CD4-positive, alpha-beta memory T cell (primary cell): ENCODE measurements at places on chromosomes 11 and 22. TPM values are rescaled to one million over a fixed set of nuclear protein-coding genes. Genes with fewer than 3 reads are reported as not detected.

IL17RA gene
- 71.6 TPM for total RNA-seq

PLEKHB1 gene
- total RNA-seq, result 63.2 TPM

HEPHL1 gene
- total RNA-seq, result not detected

ZNF280A gene
- not detected for total RNA-seq

STARD10 gene
- total RNA-seq, result 23.0 TPM

DNA sequence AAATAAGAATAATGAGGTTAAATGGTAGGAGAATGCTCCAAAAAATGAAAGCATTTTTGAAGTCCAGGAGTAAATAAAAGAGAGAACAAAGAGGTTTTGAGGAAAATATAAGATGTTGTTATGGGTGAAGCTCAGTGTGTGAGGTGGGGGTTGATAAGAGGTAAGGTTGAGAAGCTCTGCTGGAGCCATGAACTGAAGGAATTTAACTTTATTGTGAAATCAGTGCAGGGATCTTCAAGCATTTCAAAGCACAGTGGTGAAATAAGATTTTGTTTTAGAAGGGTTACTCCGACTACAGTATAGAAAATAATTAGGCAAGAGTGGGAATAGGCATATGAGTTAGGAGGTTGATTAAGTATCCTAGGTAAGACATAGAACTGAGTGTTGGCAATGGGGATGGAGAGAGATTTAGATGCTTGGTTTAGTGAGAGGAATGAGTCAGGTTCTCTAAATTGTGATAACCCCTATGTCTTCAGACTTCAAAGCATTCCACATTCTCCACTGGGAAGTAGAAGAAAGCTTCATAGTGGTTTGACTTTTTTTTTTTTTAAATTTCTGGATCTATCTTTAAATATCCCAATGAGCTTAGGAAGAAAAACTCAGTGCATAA, 403.2 kb downstream of the AASDHPPT start:
- no peaks in the 10 kb centered on the region for H3K36me3 ChIP-seq
- no peak overlapping the region for H3K27ac ChIP-seq
- no peak overlapping the region for H3K4me3 ChIP-seq

DNA sequence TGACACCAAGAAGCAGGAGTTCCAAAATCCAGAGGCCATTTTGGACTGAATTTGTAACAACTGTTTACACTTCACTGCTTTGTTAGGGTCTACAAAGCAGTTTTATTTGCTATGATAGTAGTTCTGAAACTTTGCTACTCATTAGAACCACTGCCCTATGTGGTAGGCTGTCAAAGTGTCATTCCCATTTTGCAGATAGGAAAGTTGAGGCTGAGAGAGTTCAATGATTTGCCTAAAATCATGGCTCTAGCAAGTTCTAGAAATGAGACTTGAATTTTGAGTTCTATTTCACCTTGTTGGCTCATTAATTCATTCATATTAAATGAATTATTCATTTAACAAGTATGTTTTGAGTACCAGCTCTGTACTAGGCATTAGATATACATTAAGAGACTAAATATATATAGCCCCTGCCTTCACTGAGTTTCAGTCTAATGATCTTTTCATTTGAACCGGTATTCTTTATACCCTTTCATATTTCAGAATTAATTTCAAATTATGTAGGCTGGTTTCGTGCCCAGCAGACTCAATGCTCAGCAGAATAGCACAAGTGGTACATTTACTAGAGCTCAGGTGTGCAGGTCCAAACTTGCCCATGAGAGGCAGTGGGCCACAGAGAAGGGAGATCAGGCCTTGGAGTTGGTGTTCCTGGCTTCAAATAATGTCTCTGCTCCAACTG, 93.5 kb downstream of the ME3 start:
- H3K27me3 ChIP-seq, result no peaks in the 10 kb centered on the region
- DNase-seq, result no peak
- no peak overlapping the region for H3K27ac ChIP-seq
- no peak overlapping the region for H3K4me3 ChIP-seq
- no peaks in the 10 kb centered on the region for H3K4me1 ChIP-seq

- DNase-seq, result no peak
- no peak overlapping the region for H3K27ac ChIP-seq
- H3K4me3 ChIP-seq, result no peak overlapping the region
- no peaks in the 10 kb centered on the region for H3K36me3 ChIP-seq
- H3K4me1 ChIP-seq, result no peaks in the 10 kb centered on the region
Observed at GRCh38 chr11:73344191-73344607, 32.0 kb upstream of the RELT start.

DNA sequence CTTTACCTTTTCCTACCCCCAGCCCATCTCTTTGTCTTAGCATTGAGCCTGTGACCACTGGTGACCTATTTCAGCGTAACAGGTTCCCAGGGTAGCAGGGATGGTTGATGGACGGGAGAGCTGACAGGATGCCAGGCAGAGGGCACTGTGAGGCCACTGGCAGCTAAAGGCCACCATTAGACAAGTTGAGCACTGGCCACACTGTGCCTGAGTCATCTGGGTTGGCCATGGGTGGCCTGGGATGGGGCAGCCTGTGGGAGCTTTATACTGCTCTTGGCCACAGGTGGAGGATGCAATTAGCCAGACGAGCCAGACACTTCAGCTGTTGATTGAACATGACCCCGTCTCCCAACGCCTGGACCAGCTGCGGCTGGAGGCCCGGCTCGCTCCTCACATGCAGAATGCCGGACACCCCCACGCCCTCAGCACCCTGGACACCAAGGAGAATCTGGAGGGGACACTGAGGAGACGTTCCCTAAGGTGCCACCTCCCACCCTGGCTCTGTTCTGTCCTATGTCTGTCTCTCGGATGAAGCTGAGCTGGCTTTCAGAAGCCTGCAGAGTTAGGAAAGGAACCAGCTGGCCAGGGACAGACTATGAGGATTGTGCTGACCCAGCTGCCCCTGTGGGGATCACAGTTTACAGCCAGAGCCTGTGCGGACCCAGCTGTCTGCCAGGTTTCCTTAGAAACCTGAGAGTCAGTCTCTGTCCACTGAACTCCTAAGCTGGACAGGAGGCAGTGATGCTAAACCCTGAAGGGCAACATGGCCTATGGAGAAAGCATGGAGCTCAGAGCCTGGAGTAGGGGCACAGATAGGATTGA, 29.8 kb downstream of the PIK3IP1 start:
- H3K27me3 ChIP-seq, result no peaks in the 10 kb centered on the region
- H3K27ac ChIP-seq, result no peak overlapping the region
- H3K4me1 ChIP-seq, result no peaks in the 10 kb centered on the region
- DNase-seq, result no peak
- H3K4me3 ChIP-seq, result no peak overlapping the region
